BJ (cell line): ENCODE measurements at places on chromosomes 2 and 18.

- no peak for DNase-seq
Observed at GRCh38 chr18:28015671-28016070, 161.3 kb downstream of the CDH2 start.

- no peak for DNase-seq
Observed at GRCh38 chr2:100064165-100064564, 78.2 kb downstream of the AFF3 start.

DNA sequence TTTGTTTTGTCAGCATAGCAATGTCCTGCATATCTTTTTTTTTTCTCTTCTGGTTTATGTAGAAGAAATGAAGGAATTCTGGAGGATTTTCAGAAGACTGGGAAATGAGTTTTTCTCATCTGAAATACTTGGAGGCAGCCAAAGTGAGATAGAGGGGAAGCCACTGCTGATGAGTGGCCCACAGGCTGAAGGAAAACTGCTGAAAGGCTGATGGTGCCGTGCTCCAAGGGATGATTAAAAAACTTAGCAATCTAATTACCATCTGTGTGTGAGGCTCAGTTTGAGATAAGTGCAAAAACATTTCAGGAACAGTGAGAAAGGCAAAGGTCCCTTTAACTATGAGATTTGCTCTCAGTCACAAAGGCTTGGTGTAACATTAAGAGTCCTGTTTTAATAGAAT is 98.5 kb downstream of the EVA1A start:
- no peak for DNase-seq

- no peak for DNase-seq
Observed at GRCh38 chr2:229350117-229350805, 79.2 kb upstream of the PID1 start.

DNA sequence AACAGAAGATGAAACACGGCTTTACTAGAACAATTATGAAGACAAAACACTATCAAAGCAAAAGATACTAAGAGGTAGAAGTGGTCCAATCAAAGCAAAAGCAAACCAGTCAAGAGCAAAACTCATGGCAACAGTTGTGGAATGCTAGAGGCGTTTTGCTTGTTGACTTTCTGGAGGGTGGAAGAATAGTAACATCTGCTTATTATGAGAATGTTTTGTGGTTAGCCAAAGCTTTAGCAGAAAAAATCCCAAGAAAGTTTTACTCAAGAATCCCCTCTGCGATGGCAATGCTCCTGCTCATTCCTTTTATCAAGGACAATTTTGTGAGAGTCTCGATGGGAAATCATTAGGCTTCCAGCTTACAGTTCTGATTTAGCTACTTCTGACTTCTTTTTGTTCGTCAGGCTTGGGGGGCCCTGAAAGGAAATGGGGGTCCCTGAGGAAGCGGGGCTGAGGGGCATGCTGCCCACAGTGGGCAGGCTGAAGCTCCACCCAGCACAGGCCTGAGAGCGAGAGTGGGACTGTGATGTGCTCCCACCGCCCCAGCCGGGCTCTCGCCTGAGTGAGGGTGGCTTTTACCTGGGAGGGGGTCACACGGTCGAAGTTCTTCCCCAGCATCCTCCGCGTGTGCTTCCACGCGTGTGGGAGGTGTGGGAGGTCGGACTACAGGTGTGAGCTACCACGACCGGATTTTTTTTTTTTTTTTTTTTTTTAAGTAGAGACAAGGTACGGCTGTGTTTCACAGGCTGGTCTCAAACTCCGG is 49.0 kb upstream of the MC4R start:
- no peak for DNase-seq

DNA sequence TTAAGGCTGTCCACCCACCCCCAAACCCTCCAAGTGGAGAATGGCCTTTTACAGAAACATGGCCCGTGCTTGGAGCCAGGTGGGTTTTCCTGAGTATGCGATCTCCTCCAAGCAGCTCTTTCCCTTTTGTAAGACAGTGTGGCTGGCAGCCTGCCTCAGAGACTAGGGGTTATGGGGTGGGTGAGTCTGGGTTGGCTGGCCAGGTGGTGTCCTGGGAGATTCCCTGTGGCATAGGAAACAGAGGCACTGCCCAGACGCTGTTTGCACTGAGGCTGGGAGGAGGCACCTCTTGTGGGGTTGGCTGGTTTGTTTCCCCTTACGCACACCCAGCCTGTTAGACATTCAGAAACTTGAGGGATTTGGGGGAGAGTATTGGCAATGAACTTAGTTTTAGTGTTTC is 82.3 kb upstream of the MCFD2 start:
- DNase-seq: no peak

- no peak for DNase-seq
Observed at GRCh38 chr2:190486037-190486623, 48.4 kb downstream of the NEMP2 start.

- DNase-seq: no peak
Observed at GRCh38 chr2:144054911-144055310, 465.0 kb downstream of the ZEB2 start.

GRCh38 chr2:203925512-203926158 is 10.9 kb upstream of the ICOS start:
- DNase-seq: no peak

DNA sequence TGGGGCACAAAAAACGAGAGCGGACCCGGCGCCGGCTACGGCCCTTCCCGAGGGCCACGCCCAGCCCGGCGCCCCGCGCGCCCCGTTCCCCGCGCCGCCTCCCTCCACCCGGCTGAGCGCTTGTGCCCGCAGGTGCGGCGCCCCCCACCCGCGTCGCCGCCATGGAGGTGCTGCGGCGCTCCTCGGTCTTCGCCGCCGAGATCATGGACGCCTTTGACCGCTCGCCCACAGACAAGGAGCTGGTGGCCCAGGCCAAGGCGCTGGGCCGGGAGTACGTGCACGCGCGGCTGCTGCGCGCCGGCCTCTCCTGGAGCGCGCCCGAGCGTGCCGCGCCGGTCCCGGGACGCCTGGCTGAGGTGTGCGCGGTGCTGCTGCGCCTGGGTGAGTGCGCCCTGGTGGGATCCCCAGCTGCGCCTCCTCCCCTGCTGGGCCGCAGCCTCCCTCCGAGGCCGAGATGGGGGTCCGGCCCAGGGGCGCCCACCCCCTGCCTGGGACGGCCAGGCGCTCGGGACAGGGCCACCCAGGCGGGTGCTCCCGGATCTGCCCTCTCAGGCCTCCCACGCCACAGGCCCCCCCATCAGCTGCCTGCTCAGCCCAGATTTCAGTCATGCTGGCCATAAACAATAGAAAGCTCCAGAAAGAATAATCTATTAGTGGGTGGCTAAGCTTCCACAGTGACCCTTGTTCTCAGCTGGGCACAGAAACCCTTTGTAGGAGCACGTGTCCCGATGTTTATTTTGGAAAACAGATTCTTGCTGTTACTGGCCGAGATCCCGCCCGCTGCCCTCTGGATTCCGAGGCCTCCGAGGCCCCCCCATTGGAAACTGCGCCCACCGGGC is 997 bp downstream of the BOK start:
- DNase-seq: no peak

GRCh38 chr2:206863196-206863595 is 76.1 kb upstream of the CPO start:
- DNase-seq: no peak

- no peak for DNase-seq
Observed at GRCh38 chr18:54883816-54884604, 55.7 kb downstream of the RAB27B start.
